ENCODE measurements at places on chromosomes 12 and 14.

DNA sequence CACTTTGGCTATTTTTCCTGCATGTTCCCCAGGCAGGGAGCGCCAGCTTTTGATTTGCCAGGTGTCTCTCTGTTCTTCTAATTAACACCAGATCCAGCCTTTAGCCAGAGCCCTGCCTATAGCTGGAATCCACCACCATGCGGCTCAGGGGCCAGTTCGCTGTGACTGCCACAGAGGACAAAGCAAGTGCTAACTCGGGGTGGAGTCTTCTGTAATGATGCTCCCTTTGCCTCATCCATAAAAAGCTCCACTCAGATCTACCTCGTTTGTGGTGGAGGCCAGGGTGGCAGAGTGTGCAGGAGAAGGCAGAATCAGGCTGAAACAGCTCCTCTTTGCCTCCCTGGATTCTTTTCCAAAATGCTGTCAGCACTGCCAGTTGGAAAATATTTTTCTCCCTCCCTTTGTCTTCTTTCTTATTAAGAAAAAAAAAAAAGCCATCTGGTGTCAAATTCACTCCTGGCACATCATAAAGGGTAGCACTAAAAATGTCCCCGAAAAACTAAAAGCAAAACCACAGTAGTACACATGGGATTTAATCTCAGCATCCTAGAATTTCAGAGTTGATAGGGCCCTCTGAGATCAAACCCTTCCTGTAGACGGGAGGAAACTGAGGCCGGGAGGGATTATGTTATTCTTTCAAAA, 18.0 kb upstream of the CTDSP2 start:
- DNase-seq = no peak

GRCh38 chr12:88398031-88398430, 182.2 kb downstream of the KITLG start:
- DNase-seq = no peak

DNA sequence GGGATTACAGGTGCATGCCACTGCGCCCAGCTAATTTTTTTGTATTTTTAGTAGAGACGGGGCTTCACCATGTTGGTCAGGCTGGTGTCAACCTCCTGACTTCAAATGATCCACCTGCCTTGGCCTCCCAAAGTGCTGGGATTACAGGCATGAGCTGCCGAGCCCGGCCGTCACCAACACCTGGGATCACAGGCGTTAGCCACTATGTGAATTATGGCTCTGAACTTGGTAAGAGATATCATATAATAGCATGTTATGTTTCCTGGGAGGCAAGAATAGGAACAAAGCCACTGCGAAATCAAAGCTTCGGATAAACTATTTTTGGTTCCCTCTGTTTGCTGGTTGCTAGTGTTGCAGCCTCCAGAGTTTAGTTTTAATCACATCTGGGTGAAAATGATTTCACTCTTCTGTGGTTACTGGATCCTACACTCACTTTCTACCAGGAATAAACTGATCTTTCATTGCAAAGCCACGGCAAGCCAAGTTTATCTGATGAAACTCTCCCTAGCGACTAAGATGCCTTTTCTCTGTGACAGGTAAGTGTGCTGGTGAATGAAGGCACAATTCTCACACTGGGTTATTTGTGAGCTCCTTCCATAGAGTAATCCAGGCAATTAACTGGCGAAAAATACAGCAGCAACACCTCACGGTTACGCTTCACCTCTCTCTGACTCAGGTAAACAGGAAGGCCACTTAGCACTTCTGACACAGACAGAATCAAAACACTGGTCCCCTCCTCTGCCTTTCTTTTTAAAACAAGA, 16.7 kb downstream of the SNRNP35 start:
- DNase-seq = no peak

- no peak for DNase-seq
Measured at GRCh38 chr14:60196291-60196690, 31.1 kb upstream of the DHRS7 start.

DNA sequence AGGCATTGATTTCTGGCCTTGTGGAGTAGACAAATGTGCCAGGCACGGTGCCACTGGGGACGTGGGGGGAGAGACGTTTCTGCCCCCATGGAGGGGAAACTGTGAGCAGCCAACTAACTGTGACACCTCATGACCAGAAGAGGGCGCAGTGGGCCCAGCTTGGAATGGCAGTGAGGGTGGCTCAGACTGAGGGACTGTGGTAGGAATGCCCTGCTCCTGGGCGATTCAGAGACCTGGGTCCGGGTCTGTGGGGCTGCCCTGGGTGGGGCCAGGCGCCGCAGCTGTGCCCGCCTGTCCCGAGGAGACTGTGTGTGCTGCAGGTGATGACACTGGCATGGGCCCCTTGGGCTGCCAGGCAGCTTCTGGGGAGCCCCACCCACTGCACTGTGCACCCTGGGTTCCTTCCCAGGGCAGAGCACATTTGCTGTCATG, 60.6 kb downstream of the SLC25A47 start:
- peak; percentile 28 for DNase-seq

DNA sequence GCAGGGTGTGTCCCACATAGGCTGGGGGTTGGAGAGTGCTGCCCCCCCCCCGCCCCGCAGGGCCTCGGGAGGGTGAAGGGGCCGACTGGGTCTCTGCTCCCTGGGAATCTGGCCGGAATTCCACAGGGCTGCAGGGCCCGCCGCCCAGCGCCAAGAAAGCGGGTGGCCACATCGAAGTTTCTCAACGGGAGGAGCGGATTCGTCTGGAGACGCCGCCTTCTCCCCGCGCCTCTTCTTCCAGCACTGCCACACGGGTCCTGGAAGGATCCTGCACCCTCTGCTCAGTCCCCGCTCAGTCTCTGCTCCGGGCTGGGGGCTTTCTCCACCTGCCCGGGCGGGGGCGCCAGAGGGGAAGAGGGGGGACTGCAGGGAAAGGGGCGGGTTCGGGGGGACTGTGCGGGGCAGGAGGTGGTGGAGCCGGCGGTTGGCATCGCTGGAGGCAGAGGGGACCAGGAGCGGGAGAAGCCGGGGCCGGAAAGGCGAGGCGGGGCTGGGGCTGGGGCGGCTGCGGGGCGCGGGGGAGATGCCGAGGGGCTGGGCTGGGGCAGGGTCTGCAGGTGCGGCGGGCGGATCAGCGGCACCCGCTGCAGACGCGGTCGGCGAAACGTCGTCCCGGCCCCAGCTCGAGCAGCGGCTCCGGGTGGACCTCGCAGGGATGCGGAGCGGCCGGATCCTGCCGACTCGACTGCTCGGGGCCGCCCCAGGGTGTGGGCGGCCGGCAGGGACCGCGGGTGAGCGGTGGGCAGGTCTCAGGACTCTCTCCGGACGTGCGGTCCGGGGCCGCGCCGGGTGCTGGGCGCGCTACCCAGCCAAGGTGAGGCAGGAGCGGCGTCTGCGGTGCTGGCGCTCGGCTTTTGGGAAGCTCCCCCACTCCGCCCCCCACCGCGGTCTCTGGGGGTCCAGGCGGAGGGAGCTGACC, 811.4 kb upstream of the TMEM132C start:
- DNase-seq = no peak

DNA sequence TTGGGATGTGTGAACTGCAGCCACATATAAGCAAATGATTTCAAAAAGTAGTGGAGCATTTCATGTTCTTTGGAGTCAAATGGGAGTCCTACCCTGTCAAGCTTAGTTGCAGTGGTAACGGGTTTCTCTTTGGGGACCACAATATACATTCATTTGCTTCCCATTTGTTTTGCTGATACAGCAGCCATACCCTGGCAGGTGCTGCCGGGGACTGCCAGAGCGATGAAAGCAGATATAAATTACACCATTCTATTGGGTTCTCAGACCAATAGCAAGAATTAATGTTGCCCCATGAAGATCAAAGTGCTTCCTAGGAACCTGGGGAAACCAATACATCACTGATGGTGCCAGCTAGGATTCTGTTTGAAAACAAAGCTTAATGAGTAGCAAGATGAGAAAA, 1621.5 kb upstream of the FLRT2 start:
- no peak for DNase-seq

DNA sequence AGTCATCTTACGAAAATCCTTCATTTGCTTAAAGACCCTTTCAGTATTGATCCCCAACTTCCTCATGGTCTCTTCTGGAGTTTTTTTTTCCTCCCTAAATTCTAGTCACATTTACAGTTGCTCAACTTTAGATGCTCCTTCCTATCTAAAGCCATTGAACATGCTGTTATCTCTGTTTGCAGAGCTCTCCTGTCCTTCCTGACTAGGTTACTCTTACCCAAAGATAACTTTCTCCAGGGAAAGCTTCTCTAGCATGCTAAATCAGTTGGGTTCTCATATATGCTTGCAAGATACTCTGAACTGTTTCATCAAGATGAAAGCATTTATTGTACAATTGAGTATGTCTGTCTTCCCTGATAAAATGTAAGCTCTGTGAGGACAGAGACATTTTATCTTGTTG, 1.8 kb upstream of the RAB21 start:
- no peak for DNase-seq

GRCh38 chr12:71592841-71593240, 70.8 kb downstream of the ZFC3H1 start:
- no peak for DNase-seq

- DNase-seq = no peak
Measured at GRCh38 chr12:115840159-115840558, 437.3 kb downstream of the MED13L start.

GRCh38 chr14:69632593-69633151, 21.3 kb downstream of the SUSD6 start:
- no peak for DNase-seq

DNA sequence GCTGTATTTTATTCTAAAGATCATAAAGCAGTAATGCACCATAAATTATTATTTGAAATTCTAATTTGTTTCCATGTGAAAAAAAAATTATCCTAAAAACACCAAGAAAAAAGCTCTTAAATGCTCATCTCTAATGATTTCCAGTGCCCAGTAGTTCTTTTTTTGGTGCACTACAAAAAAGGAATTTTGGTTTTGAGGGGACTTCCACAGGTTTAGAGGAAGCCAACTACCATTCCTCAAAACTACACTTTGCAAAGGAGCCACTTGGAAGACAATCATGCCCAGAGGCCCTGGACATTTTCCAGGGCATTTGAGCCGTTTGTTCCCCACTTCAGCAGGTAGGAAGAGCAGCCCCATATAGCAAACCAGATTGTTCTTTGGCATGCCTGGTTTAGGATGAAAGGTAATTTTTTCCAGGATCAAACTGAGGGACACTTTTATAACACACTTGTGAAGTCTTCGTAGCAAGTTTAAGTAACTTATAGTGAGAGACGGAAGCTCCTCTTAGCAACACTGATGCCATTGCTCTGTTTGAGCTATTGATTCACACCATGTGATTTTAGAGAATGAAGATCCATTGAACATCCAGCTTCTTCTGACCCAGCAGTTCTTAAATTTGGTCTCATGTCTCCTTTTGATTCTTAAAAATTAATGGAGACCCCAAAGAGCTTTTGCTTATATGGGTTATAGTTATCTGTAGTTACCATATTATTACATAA, 187.9 kb downstream of the ETV6 start:
- no peak for DNase-seq

DNA sequence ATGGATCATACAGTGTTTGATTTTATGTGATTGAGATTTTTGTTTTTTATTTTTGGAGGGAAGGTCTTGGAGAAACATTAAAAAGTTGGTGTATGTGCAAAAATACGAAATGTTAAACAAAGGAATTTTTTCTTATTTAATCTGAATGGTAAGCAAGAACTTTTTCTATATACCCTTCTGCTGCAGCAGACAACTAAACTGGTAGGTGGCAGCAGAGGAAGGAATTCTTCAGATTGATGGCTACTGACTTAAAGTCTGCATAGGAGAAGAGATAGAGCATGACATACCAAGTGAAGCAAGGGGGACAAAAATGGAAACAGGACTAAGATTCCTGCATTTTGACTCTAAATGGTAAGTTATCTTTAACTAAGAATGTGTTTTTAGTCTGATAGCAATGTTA, 42.0 kb upstream of the A2ML1 start:
- no peak for DNase-seq

DNA sequence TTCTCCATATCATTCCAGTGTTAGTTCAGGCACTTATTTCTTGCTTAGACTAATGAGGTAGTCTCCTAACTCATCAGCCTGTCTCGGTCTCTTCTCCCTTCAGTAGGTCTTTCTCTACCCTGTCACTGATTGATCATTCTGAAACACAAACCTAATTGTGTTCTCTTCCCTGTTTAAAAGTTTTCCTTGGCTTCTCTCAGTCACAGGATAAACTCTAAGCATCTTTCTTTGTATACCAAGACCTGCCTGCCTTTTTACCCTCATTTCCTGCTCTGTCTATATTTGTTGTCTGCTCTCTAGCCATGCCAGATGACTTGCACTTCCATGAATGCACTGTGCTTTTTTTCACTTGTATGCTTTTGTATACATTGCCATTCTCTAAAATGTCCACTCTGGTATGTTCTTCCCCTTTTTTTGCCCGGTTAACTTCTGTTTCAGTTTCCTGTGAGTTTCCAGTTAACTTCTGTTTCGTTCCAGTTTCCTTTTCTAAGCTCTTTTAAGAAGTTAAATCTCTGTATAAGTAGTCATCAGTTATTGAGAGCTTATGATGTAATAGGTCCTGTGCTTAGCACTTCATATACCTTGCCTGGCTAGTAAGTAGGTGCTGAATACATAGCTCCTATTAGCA, 12.8 kb downstream of the DIP2B start:
- no peak for DNase-seq

DNA sequence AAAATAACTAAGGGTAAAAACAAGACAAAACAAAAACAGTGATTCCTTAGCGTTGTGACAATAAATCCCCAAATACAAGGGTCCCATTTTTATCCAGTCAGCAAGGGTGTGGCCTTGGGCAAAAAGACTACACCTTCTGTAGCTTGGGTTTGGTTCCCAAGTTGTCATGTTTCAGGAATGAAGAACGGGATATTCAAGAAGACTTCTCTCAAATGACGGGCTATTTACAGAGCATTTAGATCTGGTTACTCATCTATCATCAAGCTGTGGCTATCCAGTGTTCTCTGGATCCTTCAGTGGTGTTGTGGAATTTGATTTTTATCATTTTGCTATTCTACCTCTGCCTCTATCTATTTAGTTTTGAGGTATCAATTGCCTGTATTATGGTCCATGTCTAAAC, 219.7 kb downstream of the SLC25A21 start:
- no peak for DNase-seq

DNA sequence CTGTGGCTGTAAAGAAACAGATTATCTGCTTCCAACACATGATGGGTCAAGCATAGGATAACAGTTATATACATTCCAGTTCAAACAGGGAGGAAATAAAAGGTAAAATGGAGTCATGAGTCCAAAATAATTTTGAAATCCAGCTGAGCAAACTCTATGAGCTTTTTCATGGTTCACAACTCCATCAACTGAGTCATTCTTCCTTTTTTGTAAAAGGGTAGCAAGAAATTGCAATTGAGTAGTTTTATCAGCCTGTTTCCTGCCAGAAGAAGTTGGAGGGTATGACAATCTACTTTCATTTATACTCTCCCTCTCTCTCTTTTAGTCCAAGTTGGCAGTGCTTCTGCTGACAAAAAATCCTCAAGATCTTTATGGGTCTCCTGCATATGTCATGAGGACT, 95.6 kb downstream of the CPNE8 start:
- no peak for DNase-seq

GRCh38 chr14:58765418-58765831, 127.7 kb downstream of the DACT1 start:
- no peak for DNase-seq

Measured in activated naive CD8-positive, alpha-beta T cell treated with anti-CD3 and anti-CD28 coated beads, Interleukin-2, amount 50 U/mL, for 16 hours (primary cell).